Gastrocnemius medialis (tissue), 4 donors: ENCODE measurements at places on chromosomes 5 and 9.

DNA sequence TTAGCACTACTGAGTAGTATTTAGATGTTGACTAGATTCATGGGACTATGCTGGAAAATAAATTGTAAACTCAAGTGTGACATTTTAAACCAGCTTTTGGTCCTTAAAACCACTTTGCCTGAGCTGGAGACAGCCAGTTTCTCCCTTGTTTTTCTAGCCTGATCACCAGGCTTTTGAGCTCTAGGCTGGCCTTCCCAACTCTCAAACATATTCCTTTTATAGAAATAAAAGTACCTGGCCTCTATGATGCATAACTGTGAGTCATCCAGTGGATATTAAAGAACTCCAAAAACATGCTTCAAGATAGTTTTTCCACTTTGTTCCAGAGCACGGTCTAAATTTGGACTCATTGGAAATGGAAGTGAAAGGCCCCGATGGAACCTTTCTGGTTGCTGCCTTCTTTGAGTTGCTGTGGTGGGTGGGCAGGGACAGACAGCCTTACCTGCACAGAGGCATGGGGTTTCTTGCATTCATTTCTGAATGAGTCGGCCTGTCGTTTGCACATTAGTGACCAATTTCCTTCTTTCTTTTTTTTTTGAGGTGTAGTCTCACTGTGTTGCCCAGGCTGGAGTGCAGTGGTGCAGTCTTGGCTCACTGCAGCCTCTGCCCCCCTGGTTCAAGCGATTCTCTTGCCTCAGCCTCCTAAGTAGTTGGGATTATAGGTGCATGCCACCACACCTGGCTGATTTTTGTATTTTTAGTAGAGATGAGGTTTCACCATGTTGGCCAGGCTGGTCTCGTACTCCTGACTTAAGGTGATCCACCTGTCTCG is 43.1 kb downstream of the TRIO start:
- DNase-seq = no peak

DNA sequence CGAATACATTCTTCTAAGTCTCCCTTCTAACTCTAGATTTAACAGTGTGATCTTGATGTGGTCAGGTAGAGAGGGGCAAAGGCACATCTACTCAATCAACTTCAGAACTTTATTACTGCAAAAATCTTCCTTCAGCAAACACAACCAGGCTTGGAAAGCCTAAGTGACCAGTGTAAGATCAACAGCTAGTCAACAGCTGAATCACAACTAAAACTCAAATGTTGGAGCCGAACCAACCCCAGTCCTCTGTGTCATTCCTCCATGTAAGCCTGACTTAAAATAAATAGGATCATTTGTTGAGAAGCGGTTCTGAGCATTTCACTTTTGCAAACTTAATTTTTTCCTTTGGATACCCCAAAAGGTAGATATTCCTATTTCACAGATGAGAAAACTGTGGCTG is 352.7 kb downstream of the EBF1 start:
- DNase-seq = no peak

- DNase-seq = no peak
These were observed 540.9 kb downstream of the KIF4B start for GRCh38 chr5:155554500-155554899.

DNA sequence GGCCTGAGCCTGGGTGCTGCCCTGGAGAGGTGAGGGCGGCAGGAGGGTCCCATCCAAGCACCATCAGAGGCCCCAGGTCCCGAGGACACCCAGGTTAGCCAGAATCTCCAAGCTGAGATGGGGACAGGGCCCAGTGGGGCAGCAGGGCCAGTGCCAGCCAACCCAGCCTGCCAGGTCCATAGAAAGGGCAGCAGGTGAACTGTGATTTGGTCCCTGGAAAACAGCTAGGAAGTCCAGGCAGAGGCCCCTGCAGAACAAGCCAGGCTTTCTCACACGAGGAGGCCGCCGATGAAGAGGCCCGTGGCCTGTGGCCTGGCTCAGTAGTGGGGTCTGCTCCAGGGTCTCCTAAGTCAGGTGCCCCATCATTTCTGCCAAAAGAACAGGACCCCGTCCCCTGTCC is 2.0 kb downstream of the AGPAT2 start:
- no peak for DNase-seq

DNA sequence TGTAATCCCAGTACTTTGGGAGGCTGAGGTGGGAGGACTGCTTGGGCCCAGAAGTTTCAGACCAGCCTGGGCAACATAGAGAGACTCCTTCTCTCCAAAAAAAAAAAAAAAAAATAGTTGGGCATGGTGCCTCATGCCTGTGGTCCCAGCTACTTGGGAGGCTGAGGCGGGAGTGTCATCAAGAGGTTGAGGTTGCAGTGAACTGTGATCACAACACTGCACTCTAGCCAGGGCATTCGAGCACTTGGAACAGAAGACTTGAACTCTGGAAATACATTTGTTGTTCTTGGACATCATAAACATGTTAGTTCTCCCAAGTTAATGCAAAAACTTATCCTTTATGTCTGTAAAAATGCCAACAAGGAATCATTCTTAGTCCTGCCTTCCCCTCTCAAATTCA is 29.6 kb downstream of the EHMT1 start:
- no peak for DNase-seq

DNA sequence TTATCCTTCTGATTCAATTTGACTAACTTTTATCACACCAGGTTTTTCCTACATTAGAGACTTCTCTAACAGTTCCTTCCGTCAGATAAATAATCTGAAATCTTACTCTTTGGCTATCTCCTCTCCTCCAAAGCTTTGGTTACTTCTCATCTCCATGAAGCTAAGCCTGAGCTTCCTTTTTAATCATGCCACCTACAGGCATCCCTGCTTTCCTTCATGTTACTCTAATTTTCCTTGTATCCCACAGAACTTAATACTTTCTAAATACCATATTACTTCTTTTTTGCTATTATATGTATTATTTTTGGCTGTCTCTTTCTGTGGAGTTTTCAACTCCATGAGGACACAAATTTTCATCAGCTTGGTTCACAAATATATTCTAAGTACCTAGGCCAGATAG is 49.7 kb downstream of the C9 start:
- no peak for DNase-seq

GRCh38 chr9:137077758-137078693 is 709 bp downstream of the UAP1L1 start:
- DNase-seq = no peak

DNA sequence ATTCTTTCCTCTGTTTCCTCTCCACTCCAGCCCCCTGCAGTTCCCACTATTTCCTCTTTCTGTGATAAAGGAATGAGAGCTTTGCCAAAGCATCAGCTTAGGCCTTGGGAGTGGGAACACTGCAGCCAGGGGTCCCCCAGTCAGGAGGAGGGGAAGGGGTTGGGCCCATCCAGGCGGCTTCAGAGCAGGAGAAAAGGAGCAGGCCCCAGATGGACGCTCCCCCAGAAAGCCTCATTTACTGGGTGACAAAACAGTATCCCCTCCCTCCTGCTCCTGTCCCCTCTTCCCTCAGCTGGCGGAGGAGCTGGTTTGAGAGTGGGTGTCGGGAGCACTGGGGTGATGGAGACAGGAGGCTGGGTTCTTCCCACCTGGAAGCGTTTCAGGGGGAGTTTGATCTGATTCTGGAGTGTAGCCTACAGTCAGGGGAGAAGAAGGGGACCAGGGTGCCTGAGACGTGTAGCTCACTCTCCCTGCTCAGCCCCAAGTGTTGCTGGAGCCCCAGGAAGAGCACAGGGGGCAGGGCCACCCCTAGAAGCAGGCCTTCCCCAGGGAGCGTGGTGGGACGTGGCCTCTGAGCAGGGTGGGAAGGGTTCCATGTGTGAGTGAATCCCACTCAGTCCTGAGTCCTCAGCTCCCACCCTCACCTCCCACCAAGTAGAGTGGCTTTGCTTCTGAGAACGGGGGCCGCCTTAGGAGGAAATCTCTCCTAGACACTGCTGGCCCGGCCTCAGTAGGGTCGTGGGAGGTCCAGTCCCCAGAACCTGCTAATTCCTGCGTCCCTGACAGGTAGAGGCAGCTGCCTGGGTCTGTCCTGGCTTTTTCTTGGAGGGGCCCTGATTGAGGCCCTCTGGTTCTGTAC is 173.1 kb downstream of the CACNA1B start:
- DNase-seq = no peak
